ENCODE measurements at places on chromosomes 2 and 18. TPM values are rescaled to one million over a fixed set of nuclear protein-coding genes. Genes with fewer than 3 reads are reported as not detected.

GRCh38 chr2:68099260-68099659 is 36.5 kb upstream of the C1D start:
- no peak for DNase-seq

ITPRID2 gene
- total RNA-seq, result 213 TPM

ATP6V1C2 gene
- total RNA-seq, result under 0.01 TPM

GRCh38 chr2:44528595-44528994 is 166.8 kb downstream of the CAMKMT start:
- peak; percentile 55 for DNase-seq

- DNase-seq, result peak; percentile 56
Measured at GRCh38 chr2:126627643-126628042, 28.3 kb upstream of the GYPC start.

WIPF1 gene
- total RNA-seq, result 13.0 TPM

DNA sequence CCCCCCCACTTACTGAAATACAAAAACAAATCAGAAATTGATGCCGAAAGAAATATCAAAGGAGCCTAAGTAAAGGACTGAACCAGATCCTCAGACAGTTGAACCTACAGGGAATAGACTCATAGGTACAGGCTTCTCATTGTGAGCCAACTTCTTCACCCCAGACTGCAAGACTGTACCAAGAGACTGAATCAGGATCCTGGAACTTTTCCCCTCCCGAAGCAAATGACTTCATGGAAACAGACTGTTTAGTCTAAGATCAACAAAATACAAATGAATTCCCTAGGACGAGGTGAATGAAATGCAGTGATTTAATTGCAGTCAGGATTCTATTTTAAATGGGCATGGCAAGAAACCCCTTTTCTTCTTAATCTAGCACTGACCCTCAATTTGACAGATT is 53.6 kb upstream of the RNF152 start:
- peak; percentile 38 for DNase-seq

ARHGEF4 gene
- total RNA-seq, result 0.86 TPM

DNA sequence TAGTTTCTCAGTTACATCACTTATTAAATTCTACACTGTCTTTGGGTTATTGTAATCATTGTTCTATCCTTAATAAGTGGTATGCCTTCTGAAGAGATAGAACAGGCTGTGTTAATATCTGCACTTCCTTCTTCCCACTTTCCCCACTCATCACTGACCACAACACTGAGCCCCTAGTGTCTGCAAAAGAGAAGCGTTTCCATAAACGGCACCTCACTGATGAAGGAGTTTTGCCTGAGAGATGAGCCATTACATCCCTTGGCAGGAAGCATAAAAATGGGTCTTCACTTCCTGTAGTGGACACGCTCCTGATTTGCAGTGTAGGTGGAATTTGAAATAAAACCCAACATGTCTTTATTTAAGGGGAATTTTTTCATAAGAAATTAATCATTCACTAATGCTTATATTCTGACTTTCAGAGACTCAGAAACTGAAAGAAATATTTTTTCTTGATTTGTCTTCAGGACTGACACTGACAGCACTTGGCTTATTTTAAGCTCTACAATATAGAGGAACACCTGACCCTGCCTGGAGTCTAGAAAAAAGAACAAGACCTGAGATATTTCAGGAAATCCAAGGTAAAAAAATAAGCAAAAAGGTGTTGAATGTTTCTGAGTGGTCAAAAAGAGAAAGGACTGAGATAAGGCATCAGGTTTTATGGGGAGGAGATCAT is 275.3 kb downstream of the RAD51AP2 start:
- DNase-seq, result no peak

Data from fibroblast of villous mesenchyme (primary cell).